Effector CD8-positive, alpha-beta T cell (primary cell): ENCODE measurements at places on chromosomes 3 and 15.

- DNase-seq: no peak
Observed at GRCh38 chr3:9826815-9827573, 16.8 kb downstream of the RPUSD3 start.

GRCh38 chr3:143011705-143012104, 10.3 kb downstream of the U2SURP start:
- no peak for DNase-seq

DNA sequence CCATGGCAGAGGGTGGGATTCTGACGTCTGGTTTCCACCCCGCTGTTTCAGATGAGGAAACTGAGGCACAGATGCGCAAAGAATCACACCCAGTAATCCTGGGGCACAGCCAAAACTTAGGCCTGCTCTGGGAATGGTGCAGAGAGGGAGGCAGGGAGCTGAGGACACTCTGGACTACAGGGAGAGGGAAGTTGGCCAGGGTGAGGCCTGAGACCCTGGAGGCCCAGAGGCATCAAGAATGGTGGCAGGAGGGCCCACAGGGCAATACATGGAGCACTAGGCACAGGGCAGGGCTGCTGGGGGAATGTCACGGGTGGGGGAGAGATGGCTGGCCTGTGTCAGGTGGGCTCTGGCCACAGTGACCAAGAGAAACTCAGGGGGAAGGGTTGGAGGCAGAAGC, 63.6 kb downstream of the TLE3 start:
- no peak for DNase-seq

DNA sequence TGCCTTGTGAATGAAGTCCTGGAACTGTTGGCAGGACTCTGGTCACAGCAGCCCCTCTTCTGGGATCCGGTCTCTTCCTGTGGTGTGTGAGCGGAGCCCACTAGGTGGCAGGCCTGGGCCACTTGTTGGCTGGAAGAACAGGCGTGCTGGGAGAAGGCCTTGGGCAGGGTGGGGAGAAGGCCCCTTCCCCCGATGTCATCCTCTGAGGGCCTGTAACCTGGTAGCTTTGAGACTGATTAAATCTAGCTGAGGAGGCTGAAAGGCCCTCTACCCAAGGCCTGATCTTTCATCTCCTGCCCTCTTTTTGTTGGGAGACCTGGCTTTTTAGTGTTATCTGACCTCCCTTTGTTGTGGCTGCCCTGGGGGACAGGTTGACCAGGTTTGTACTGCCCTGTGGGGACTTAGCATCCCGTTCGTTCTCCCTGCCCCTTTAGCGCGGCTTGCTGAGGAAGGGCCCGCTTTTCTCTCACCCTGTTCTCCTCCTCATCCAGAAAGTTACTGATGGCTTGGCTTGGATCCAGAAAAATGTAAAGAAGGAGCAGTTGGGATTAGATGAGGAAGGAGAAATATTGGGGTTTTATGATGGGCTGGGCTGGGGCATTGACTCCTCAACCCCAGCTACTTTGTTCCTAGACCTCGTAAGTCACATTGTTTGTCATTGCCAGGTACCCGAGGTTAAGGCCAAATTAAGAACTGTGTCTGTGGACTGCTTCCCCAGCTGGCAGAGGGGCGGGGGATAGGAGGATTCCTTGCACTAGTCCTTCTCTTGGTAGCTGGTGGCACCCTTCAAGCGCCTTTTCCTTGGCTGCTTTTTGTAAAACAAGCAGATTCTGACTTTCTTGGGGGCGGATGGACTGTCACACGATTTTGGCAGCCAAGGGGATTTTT, 48.5 kb downstream of the CHCHD6 start:
- peak; percentile 6 for DNase-seq

DNA sequence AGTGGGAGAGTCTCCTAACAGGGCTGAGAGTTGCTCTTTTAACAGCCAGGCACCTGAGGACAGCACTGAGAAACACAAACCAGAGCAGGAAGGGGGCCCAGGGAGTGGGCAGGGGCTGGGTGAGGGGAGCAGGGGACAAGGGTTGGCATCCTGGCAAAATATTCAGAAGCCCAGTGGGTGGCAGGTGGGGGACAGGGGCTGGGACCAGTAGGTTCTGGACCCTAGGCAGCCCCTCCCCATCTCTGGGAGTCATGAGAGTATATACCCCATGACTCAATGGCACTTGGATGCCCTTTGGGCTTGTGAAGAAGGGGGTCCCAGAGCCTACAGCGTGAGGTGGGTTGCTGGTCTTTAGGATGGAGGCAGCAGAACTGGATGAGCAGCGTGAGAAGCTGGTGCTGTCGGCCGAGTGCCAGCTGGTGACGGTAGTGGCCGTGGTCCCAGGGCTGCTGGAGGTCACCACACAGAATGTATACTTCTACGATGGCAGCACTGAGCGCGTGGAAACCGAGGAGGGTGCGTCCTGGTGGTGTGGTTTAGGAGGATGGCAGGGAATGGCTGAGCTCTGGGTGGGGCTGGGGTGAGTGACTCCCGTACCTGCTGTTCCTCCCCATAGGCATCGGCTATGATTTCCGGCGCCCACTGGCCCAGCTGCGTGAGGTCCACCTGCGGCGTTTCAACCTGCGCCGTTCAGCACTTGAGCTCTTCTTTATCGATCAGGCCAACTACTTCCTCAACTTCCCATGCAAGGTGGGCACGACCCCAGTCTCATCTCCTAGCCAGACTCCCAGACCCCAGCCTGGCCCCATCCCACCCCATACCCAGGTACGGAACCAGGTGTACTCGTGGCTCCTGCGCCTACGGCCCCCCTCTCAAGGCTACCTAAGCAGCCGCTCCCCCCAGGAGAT, 24.2 kb downstream of the NBEAL2 start:
- no peak for DNase-seq

DNA sequence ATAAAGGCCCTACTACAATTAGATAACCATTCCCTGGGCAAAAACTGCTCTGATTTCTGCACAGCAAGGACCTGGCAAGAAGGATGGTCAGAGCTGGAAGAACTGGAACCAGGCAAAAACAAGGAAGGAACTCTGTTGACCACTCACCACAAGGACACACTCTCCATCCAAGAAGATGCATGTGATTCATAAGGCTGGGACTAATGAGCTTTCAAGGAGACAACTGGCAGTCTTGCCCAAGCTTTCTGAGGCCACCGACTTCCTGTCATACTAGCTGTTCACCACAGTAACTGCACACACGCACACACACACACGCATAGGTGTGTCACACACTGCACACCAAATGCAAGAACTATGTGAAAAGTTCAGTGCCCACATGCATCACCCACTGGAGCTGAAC, 256.6 kb downstream of the OCA2 start:
- no peak for DNase-seq

DNA sequence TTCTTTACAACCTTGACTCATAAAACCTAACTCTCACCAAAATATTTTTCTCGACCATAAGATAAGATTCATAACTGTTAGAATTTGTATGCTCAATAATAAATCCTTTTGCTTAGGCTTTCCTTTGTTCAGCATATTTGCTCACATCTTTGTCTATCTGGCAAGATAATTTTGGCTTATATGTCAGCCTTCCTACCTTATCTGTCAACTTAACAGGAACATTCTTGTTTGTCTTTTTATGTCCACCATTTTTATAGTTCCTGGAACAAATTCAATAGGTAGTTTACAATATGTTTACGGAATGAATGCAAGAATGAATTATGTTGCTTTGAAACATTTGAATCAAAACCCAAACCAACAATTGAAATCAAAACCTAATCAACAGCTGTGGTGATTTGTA, 41.0 kb upstream of the P2RY1 start:
- DNase-seq: no peak

DNA sequence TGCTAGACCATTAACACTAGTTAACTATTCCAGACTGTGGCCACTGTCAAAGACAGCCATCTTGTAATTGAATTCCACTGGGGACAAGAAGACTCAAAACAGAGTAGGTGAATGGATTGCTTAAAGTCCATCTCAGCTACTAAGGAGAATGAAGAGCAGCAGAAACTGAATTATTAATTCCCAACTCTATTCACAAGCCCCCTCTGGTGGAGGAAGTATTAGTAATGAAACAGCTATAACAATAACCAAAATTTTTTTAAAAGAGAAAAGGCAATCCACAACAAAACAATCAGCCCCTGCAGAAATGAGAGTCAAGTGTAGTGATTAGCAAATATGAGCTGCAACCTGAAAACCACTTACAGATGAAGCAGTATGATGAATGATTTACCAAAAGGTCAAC, 302.8 kb downstream of the FHIT start:
- no peak for DNase-seq

GRCh38 chr3:59737241-59737640, 687.4 kb upstream of the CFAP20DC start:
- DNase-seq: no peak

- no peak for DNase-seq
Observed at GRCh38 chr3:63862804-63863149, 828 bp downstream of the THOC7 start.

GRCh38 chr15:57019496-57020160, 101.2 kb downstream of the TCF12 start:
- DNase-seq: no peak

- DNase-seq: no peak
Observed at GRCh38 chr3:177887475-177887874, 648.8 kb upstream of the KCNMB2 start.

DNA sequence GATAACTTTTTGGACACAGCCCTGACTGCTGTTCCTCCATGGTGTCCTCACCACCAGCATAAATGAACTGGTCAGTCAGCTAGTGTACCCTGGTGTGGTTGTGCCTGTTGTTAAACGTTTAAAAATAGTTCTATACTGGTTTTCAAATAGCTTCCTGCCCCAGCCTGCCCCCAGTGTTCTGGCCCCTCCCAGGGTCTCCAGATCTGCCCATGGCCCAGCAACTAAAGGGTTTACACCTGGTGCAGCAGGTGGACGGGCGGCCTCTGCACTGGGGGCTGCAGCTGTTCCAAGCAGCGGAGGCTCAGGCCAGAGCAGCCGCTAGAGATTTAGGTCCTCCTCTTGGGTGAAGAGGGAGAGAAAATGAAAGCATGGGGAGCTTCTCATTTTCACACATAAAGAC, 6.1 kb upstream of the NR2E3 start:
- DNase-seq: no peak

DNA sequence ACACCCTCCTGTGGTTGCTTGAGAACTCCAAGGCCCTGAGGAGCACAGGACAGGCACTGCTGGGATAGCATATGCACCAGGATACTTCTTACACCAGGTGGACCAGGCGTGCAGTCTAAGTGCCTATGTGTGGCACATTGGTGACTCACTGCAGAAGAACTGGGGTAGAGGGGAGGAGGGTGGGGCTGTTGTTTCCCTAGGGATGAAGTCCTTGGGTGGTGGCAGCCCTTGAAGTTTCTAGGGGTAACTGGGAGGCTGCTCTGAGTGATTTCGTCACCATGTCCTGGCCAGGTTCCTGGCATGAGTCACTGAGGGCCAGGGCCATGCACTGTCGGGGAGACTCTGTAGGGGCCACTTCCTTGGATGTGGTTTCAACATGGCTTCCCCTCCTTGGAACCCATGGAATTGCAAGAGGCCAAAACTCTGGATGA, 15.9 kb downstream of the MYZAP start:
- DNase-seq: no peak

DNA sequence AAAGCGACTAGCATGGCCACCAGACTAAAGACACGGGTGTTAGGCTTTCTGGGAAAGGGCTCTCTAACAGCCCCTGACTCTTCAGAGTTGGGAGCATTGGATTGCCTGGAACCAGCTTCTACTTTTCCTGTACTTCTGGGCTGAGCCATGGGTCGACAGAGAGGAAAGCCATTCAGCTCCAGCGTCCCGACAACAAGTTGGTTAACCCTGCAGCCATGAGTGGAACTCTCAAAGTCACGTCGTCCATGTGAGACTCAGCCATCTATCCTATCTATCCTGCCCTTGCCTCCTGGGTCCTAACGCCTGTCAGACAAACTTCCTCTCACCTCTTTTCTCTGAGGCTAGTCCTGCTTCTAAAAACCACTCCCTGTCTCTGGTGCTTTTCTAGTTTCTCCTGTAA, 32.6 kb upstream of the TBC1D5 start:
- DNase-seq: no peak

GRCh38 chr3:169659096-169659819, 4.3 kb downstream of the MECOM start:
- DNase-seq: no peak
